Activated CD4-positive, alpha-beta T cell treated with anti-CD3 and anti-CD28 coated beads, Interleukin-2, Interleukin-4, amounts not matched to agents 100 ng/mL and 50 ng/mL, durations not matched to agents 16 hours and 8 hours (primary cell): ENCODE measurements at places on chromosomes 6 and 20.

DNA sequence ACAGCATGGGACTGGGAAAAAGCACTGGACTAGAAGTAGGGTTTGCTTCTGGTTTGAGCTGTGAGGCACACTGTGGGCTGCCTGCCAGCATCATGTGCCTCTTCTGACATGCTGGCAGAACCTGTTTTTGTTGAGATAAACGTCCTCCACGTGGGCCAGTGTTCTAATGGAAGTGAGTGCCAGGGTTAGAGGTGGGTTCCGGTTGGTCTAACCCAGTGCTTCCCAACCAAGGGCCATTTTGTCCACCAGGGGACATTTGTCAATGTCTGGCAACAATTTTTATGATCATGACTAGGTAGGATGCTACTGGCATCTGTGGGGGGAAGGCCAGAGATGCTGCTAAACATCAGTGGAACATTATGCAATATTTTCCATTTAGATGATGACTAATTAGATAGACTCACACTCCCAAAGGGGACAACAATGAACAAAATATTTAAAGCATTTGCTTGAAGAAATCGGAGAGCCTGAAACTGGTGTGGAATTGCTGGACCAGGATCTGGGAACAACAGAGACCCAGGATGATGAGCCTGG is 7.8 kb upstream of the APMAP start:
- no peak for DNase-seq

DNA sequence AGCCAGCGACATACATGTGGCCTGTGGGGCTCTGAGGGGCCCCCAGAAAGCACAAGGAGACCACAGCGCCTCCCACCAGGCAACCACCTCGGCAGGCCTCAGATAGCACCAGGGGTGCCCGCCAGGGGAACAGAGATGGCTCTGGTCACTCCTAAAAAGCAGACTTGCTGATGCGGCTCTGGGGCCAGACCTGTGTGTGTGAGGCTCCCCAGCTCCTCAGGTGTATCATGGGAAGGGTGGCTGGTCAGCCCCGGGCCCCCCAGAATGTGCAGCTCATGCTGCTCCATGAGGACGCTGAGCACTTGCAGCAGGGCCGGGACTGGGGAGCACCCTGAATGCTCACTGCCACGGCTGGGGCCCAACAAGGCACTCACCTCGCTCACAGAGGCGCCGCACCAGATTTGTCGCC is 60.2 kb downstream of the PYGB start:
- DNase-seq: no peak

DNA sequence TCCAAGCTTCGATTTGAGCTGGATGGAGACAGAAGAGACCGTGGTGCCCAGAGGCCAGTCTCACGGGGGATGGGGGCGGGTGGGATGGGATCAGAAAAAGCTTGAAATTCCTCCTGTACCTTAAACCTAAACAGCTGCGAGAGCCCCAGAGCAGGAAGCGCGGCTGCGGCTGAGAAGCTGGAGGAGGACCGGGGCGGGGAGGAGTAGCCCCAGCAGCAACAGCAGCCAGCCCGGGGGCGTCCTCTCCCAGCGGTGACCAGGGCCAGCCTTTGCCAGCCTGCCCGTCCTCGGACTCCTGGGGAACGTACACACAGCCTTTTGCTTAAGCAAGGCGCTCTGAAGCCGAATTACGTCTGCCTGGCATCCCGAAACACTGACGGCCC is 17.4 kb upstream of the PRDM13 start:
- no peak for DNase-seq

DNA sequence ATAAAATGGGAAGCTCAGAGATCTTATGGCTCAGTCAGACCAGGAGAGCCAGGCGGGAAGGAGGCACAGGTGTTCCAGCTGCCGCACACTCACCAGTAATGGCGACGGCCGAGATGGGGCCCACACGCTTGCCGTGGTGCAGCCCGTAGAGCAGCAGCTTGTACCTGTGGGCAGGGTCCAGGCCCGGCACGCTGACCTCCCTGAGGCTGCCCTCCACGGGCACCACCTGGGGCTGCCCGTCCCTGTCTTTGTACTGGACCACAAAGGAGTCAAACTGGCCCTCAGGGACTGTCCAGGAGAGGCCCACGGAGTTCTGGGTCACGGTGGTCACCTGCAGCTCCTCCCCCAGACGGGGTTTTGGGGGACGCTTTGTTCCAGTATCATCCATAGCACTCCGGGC is 31.2 kb downstream of the CYP21A2 start:
- DNase-seq: no peak

DNA sequence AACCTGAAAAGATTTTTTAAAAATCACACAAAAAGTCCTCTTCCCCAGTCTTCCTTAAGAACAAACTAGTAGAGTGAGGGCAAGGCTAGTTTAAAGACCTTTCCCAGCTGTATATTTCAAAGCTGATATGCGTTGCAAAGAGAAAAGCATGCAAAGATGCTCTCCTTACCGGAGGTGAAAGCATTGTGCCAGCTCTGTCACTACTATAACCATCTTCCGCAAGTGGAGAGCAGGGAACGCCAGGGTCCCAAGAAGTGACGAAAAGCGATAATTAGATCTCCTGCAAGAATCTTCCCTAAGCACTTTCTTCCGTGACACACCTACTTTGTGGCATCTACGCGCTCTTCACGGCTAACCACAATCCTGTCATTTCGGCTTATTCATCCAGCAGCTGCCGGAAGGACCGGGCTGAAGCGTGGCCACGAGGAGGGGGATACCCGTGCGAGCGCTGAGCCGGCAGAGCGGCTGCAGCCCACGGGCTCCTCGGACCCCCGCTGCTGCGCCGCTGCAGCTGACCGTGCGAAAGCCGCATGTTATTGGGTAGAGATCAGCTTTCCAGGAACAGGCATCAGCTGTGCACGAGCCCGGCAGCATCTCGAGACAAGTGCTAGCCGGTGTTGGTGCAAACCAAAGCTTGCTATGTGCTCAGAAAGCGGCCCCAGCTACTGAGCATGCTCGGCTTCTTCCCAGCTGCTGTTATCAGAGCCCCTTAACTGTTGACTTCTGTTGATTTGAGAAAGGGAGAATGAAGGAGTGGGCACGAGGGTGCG is 57.2 kb upstream of the ARHGAP18 start:
- peak; percentile 80 for DNase-seq

- DNase-seq: no peak
Measured at GRCh38 chr6:46048646-46049297, 33.1 kb upstream of the CLIC5 start.
